ENCODE measurements at places on chromosomes 12 and 14.

GRCh38 chr14:75402867-75403413 is 24.9 kb upstream of the JDP2 start:
- DNase-seq: no peak

DNA sequence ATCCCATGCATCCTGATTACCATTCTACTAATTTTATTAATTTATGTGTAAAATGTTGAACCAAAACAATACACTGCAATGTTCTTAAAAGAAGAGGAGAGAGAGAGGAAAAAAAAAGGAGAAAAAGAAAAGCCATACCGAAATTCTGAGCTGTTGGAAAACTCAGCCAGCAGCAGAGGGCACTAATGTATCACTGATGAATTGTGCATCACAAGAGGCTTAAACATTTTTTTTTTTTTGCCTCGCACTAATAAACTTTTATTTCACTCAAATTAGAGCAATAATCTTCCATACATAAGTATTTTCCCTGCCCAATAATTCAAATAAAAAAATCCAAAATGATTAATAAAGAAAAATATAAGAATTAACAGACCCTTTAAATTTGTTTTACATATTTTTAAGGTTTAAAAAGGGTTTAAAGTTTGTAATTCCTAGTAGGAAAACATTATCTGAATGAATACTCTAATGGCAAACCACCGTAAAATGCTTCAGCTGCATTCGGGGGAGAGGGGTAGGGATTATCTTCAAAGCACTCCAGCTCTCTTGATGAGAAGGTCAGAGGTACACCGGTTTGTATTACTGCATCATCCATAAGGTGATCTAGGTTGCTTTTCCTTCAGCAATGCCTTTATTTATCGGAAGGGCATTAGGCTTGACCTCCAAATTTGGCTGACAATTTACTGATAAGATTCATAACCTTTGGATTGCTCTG is 41.9 kb downstream of the ATP23 start:
- DNase-seq: no peak

GRCh38 chr14:33857650-33858049 is 93.2 kb downstream of the EGLN3 start:
- no peak for DNase-seq

DNA sequence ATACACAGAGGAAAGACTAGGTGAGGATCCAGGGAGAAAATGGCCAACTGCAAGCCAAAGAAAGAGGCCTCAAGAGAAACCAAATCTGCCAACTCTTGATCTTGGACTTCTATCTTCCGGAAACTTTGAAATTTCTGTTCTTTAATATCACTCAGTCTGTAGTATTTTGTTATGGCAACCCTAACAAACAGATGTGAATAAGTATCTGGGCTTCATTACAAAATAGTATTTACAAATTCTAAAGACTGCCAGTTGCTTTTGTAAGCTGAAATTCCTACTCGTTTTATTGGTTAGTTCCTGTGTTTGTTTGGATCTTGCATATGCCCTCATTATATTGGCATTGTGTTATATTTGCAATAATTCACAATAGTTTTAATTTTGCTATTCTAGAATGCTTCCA is 143.2 kb upstream of the USP15 start:
- DNase-seq: no peak

GRCh38 chr12:76024942-76025600 is 6.5 kb downstream of the PHLDA1 start:
- no peak for DNase-seq

- no peak for DNase-seq
These were observed 63.2 kb upstream of the GALNT9 start for GRCh38 chr12:132392389-132393244.

- no peak for DNase-seq
These were observed 192.7 kb downstream of the BTG1 start for GRCh38 chr12:91952916-91953315.

GRCh38 chr14:69041783-69042182 is 62.7 kb upstream of the ACTN1 start:
- no peak for DNase-seq

- DNase-seq: no peak
These were observed 407.0 kb upstream of the MGAT4C start for GRCh38 chr12:86663173-86663572.

DNA sequence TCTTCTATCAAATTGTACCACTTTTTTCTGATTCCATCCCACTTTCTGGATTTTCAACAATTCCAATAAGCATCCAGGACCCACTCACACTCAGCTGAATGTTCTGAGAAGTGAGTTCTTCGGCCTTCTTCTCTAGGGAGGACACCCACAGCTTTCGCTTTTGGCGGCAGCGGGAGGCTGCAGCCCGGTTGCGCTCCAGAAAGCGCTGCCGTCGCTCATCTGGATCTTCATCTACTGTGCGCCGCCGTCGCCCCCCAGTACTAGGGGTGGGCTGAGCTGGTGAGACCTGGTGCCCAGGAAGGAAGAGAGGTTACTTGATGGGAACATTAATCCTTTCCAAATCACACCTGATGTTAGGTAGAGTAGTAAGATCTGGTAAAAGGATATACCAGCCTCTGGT is 17.2 kb upstream of the NPFF start:
- no peak for DNase-seq

DNA sequence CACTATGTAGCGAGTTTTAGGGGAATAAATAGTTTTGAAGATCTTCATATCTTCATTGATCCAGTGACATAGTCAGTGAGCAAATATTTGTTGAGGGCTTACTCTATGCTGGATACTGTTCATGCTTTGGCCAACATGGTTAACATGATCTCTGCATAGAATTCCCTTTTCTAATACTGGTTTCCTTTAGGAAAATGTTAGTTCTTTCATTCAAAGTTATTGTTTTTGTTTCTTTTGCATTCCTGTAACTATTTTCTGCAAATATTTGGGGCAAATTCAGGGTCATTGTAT is 226.5 kb downstream of the C12orf50 start:
- no peak for DNase-seq

- no peak for DNase-seq
These were observed 12.6 kb downstream of the SFSWAP start for GRCh38 chr12:131723532-131723931.

DNA sequence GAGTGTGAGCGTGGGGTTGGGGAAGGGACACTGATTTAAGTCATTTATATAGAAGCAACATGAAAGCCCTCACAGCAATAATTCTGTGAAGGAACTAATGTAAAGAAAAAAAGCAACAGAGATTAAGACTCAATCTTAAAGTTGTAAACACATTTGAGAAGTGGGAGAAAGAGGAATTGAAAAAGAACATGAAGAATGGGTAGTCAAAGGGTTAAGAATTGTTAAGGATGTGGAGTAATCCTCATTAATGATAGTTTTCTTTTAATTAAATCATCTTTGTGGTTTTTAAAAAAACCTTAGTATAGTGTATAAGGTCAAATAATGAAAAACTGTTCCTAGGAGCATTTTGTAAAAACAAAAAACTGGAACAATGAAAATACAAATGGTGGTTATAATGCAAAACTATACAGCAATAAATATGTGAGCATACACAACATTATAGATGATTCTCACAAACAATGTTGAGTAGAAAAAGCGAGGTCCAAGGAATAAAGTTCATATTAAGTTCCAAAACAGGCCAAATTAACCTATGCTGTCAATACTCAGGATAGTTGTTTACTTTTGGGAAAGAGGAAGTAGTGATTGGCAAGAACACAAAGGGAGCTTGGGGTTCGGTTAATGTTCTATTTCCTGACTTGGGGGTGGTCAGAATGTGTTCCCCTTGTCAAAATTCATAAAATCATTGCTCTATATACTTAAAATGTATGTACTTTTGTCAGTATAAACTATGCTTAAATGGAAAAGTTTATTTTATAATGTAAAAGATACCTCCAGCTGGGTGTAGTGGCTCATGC is 120.4 kb upstream of the ATF7IP start:
- no peak for DNase-seq

GRCh38 chr12:14643251-14643650 is 53.1 kb downstream of the GUCY2C start:
- no peak for DNase-seq

DNA sequence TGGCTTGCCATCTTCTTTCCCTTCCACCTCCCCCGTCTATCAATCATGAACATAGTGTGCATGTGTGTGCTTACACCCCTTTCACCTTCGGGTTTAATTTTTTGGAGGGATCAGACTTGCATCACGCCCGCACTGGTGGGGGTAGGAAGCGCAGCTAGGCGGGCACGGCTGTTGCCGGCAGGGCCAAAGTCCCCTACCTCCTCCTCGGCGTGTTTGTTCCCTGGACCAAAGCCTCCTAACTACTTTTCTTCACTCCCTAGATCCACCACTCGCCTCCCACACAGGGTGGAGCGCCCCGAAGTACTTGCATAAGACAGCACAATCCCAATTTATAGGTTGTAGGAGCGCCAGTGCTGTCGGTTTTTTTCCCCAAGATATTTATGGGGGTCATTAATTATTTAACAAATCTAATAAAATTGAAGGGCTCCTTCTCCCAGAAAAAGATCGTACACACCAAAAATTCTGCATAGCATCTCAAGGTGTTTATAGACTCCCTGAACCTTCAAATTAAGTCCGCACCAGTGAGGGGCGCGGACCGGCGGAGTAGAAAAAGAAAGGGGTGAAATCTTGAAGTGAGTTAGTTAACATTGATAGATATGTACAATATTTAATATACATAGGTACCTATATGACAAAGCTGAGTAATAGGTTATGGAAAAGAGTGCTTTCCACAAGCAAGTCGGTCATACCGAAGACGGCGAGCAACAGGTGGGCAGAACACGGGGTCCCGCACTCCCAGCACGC is 717 bp downstream of the PKP2 start:
- DNase-seq: no peak

DNA sequence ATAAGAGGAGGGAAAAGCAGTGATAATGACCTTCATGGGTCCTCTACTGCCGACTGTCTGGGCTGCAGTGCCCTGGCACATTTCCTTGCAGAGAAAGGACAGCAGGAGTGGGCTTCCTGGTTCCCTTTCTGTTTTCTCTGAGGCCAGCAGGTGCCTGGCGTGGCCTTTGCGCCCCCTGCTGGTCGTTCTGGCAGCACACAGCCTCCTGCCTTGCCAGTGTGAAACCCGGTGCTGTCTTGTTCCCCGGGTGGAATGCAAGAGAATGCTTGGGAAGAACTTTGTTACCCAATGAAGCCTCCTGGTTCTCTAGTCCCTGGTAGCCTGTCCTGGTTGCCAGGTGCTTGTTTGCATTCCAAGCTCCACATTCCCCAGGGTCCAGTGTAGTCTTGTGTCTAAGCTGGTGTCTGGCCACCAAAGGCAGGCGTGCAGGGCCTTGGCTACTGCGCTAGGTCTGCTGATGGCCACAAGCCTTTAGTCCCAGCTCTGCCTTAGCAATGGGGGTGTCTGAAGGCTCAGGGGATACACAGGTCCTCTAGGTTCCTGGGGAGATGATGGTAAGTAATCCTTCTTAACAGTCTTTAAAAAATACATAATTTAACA is 1392.4 kb upstream of the TMEM132C start:
- peak; percentile 31 for DNase-seq

GRCh38 chr12:107385509-107385908 is 292.2 kb upstream of the CRY1 start:
- DNase-seq: no peak

GRCh38 chr12:106074706-106075392 is 63.9 kb downstream of the NUAK1 start:
- DNase-seq: no peak

DNA sequence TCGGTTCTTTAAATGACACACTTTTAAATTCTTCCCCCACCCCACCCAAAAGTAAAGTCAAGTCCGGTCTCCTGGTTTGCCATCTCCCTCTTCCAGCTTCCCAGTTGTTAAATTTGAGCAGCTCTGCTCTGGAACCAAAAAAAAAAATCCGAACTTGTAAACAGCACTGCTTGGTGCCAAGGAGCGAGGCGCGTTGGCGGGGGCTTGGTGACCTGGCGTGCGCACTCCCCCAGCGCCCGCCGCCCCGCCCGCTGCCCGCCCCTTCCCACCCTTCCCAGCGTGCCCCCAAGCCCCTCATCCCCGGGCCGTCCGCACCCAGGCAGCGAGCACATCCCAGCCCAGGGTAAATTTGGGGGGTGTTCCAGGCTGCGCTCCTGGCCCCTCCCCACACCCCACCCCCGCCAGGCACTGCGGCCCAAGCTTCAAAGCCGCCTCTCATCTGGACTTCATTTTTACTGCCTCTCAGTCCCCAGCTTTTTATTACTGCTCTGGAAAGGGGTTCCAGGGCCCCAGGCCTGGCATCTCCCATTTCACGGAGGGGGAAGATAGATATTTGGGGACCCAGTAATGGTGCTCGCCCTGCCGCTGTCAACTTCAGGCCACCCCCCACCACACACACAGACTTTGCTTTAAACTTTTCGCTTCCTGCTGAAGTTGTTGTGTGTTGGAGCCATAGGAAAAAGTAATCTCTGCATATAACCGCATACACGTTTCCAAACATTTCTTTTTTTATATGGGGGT is 11.7 kb upstream of the ITGB7 start:
- no peak for DNase-seq

DNA sequence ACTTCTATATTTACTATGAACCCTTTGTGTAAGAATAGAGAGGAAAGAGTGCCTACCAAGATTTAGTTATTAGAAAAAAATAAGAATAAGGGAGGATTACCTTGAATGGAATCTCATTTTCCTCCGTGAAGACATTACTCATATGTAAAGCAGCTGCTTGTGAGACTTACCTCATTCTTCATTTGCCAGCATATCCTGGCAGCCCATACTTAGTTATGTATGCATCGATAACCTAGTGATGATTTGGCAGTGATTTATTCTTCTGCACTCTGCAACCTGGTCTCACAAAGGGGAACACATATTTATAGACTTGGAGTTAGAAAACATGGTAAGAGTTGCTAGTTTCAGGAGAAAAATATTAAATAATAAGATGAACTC is 56.8 kb downstream of the LRFN5 start:
- DNase-seq: no peak

GRCh38 chr12:25728056-25728595 is 175.0 kb upstream of the LMNTD1 start:
- DNase-seq: no peak

DNA sequence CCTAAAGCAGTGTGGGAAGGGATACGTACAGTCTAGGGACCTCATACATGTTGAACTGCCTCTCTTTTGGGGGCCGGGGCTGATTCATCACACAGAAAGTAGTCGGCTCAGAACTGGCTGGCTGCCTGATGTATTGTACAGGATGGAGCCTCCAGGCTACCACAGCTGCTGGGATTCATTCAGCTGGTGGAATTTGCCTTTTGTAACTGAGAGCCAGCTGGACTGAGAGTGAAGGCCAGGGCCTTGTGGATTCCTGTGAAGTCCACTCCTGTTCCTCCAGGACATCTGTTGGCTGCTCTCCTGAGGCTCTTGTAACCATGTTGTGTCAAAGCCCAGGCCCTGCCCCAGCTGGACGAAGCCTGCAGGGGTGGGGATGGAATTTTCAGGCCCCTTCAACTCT is 116.3 kb upstream of the PRICKLE1 start:
- no peak for DNase-seq

DNA sequence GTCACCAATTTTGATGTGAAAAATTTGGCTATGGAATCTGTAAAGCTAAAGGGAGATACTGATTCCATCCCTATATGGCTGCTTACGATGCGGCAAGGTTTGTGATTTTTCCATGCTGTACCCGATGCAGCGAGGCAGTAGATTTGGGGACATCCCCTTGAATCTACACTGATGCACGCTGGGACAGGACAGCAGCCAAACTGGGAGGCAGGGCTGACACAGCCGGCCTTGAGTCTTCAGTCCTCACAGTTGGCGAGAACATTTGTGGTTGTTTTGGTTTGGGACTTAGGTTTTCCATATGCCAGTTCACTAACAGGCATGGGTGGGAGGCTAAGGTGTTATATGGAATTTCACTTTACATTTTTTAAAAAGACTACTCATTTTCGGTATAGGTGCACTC is 3.8 kb downstream of the GALNT16 start:
- DNase-seq: no peak
